ENCODE measurements at places on chromosomes 3 and 15. TPM values are rescaled to one million over a fixed set of nuclear protein-coding genes. Genes with fewer than 3 reads are reported as not detected.

Gene GOLGA6A
- not detected for total RNA-seq

Gene GCHFR
- total RNA-seq: 173 TPM

Gene DZIP1L
- total RNA-seq: not detected

Gene LRTM1
- not detected for total RNA-seq

Gene CASR
- total RNA-seq: not detected

Gene GOLGA8G
- total RNA-seq: not detected

Gene TJP1
- total RNA-seq: not detected

Gene TMC3
- not detected for total RNA-seq

Gene GABRR3
- not detected for total RNA-seq

Gene CFAP100
- total RNA-seq: not detected

Gene CFAP161
- total RNA-seq: 0.11 TPM

Gene ALDH1A2
- not detected for total RNA-seq

Gene RYR3
- not detected for total RNA-seq

Gene AGBL1
- not detected for total RNA-seq

Gene OXTR
- total RNA-seq: 4.1 TPM

Gene SH2D7
- total RNA-seq: not detected

Gene PAK6
- 0.45 TPM for total RNA-seq

Gene INSYN1
- not detected for total RNA-seq

Gene TXNRD3
- not detected for total RNA-seq

Gene PLA2G4E
- total RNA-seq: not detected

Gene CCDC39
- total RNA-seq: not detected

Gene NGRN
- total RNA-seq: 41.7 TPM

Gene HCN4
- total RNA-seq: not detected

Gene DNASE1L3
- not detected for total RNA-seq

Gene SLC25A20
- 33.8 TPM for total RNA-seq

Gene GOLGA8Q
- not detected for total RNA-seq

Gene ALPK3
- total RNA-seq: under 0.01 TPM

Gene ATP2C1
- total RNA-seq: 133 TPM

Gene MYL3
- not detected for total RNA-seq

Gene KCNMB2
- total RNA-seq: not detected

Gene GASK1A
- 8.1 TPM for total RNA-seq

Gene PLA2G4D
- total RNA-seq: not detected

Gene SPATA12
- 3.9 TPM for total RNA-seq

Gene PLCD1
- 0.89 TPM for total RNA-seq

Gene LDHAL6B
- not detected for total RNA-seq

Gene DYNLT2B
- 9.6 TPM for total RNA-seq

Gene ANKRD63
- not detected for total RNA-seq

Gene ITGA11
- not detected for total RNA-seq

Gene CCR9
- total RNA-seq: not detected

Gene GOLGA6L26
- total RNA-seq: not detected
